ENCODE measurements at places on chromosomes 16 and 17.

DNA sequence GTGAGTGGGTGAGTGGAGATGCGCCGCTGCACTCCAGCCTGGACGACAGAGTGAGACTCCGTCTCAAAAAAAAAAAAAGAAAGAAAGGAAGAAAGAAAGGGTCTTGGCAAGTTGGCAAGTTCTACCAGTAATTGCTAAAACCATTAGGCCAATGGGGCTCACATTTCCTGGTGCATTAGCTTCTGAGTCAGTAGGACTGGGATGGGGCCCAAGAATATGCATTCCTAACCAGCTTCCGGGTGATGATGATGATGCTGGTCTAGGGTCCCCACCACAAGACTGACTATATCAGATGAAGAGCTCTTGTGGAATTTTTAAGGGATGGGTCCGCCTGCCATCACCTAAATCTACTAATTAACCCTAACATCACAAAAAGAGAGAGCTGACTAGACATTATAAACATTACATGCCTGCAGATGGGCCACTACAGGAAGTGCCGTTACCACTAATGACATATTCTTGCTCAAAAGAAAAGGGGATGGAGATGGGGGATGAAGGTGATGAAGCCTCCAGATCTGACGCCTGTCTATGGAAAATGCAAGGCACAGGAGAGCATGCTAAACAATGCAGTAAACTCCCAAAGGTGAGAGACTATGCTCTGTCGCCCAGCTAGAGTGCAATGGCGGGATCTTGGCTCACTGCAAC lies 13.1 kb downstream of the MYH11 start:
- no peak for DNase-seq

DNA sequence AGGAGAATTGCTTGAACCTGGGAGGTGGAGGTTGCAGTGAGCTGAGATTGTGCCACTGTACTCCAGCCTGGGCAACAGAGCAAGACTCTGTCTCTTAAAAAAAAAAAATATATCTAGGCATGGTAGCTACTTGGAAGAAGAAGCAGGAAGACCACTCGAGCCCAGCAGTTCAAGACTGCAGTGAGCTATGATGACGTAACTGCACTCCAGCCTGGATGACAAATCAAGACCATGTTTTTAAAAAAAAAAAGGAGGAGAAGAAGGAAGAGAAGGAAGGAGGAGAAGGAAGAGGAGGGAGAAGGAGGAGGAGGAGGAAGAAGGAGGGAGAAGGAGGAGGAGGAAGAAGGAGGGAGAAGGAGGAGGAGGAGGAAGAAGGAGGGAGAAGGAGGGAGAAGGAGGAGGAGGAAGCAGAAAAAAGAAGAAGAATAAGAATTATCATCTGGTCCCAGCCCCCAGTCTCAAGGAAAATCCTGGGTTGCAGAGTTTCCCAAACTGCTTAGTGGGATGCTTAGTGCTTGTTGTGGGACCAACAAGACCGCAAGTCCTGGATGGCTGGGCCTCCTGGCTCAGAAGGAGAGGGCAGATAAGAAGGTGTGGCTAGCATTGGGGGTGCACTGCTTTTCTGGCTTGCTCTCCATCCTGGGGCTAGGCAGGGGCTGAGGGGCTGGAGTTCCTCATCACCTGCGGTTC lies 3.7 kb upstream of the DRC7 start:
- DNase-seq, result no peak

GRCh38 chr17:19730843-19731242 lies 14.5 kb upstream of the SLC47A2 start:
- DNase-seq, result no peak

DNA sequence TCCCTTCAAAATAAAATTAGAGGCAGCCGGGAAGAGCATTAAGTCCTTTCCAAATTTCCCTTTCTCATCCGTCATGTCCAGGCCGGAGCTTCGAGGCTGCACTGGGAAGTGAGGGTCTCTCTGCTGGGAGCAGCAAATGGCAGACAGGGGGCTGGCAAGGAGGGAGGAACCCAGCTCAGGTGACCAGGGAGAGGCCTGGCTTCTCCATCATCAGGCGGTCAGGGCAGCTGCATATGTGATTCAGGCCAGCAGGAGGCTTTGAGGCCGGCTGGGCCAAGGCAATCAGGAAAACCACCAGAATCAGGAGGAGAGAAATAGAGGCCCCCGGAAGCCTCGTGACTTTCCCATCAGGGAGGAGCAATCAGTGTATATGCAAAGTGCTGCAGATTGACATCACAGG lies 85.0 kb upstream of the RPL38 start:
- no peak for DNase-seq

- DNase-seq, result peak; percentile 89
These were observed 34.7 kb upstream of the VPS4A start for GRCh38 chr16:69276148-69277115.

DNA sequence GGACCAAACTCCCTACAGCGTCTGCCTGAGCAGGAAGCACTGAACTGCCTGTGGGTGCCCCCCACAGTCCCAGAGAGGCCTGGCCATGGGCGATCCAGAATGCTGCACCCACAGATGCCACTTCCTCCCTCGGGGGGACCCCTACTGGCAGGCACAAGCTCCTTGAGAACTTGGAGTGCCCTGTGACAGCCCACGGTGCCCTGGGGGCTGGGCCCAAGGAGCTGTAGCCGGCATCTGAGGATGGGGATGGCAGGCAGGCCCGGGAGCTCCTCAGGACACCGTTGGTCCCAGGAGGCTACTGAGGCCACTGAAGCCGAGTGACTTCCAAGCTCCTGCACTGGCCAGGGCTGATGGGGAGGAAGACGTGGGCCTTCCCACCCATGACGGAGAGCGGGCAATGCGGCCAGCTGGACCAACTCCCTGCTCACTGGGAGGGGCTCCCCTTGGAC lies 15.1 kb upstream of the RASD1 start:
- DNase-seq, result no peak

GRCh38 chr17:4953451-4953961 lies 2.6 kb downstream of the ENO3 start:
- peak; percentile 60 for DNase-seq

DNA sequence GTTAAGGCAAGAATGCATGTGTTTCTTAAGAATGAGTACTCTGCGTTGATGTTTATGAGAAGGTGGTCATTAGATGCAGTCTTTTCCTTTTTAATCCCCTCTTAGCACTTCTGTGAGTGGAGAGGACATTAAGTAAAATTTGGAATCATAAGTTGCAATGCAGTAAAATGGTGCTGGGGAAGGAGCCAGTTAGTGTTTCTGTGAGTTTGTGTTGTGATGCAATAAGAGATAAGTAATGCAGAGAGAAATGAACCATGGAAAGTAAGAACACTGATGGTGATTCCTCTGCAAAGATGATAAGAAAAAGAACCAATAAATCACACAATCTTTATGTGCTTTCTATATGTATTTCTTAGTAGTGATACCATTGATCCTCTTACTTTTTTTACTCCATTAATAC lies 20.0 kb downstream of the ABHD15 start:
- no peak for DNase-seq

DNA sequence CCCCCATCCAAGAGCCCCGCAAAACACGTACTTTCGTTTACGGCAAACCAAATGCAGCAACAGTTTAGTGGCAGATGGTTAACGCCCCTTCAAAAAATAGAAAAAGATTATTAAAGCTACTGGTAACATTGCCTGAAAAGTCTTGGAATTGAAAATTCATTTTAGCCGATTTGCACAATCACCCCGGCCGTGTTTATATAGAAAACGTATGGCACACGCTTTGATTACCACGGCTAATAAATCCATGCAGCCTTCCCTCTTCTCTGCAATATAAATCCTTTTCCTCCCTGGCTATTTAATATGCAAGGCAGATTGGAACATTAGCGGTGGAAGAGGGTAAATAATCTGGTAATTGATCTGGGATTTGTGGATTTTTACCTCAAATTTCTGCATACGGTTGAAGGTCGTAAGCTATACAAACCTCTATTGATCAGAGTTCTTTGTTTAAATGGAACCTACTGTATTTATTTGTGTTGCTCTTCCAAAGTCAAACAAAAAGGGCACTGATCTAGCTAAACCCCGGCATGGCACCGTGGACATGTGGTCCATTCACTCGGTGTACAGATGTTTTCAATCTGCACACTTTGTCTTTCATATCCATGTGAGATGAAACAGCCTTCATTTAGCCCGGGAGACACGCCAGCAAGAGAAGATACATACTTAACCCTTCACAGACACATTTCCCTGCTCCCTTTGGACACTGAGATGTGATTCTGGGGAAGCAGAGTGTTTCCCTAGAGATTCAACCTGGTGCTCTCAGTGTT lies 238.1 kb upstream of the MAF start:
- no peak for DNase-seq

DNA sequence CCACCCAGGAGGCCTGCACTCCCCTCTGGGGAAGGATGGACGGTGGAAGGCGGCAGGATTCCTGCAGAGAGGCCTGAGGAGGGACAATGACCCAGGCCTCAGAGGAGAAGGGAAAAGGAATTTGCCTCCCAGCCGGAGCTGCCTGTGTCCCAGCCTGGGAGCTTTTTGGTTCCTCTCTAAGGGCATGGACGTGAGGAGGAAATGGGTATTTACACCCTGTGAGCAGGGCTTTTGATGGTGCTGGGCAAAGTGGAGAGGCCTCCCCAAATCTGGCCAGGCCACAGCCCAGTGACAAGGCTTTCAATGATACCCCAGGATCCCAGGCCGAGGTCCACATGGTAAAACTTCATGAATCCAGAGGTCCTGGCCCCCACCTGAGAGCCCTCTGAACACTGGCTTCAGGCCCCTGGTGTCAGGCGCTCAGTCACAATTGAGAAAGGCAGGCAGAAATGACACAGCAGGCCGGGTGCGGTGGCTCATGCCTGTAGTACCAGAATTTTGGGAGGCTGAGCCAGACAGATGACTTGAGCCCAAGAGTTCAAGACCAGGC lies 56.0 kb upstream of the DOC2B start:
- no peak for DNase-seq

GRCh38 chr16:85610059-85610445 lies 3.1 kb upstream of the GSE1 start:
- DNase-seq, result no peak

- no peak for DNase-seq
These were observed 1.4 kb upstream of the NDRG4 start for GRCh38 chr16:58498341-58499091.

DNA sequence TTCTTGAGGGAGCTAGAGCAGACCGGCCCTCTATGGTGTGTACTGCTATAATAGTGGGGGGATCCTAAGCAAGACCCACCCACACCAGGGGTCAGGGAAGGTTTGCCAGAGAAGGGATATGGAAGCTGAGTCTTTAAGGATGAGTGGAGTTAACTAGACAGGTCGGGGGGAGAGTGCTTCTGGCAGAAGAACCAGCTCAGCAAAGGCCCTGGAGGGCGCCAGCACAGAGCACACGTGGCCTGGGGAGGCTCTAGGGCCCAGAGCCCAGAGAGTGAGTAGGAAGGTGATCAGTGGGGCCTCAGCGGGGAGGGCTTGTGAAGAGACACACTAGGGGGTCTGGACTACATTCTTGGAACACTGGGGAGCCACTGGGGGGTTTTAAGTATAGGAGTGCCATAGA lies 21.1 kb downstream of the NGFR start:
- no peak for DNase-seq

GRCh38 chr17:32659419-32659842 lies 172.6 kb downstream of the CDK5R1 start:
- DNase-seq, result peak; percentile 77

DNA sequence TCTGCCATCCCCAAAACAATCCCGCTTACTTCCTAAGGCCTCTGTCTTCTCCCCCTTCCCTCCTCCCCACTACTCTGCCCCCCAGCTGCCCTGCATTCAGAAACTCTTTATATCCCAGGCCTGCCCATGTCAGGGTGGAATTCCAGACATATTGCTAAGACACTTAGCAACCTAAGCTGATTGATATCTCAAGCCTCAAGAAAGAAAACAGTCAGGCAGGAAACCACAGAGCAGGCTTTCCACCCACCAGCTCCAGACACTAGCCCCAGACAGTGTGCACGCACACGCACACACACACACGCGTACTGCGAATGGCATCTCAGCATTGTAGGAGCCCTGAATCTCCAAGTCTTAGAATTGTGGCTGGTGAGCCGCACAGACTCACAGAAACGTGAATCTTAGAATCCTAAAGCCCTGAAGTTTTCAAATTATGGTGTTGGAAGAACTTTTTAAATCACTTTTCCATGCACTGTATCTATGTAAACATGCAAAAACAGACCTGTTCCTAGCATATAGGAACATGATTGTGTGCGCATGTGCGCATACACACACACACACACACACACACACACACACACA lies 8.8 kb upstream of the LPCAT2 start:
- peak; percentile 99 for DNase-seq

DNA sequence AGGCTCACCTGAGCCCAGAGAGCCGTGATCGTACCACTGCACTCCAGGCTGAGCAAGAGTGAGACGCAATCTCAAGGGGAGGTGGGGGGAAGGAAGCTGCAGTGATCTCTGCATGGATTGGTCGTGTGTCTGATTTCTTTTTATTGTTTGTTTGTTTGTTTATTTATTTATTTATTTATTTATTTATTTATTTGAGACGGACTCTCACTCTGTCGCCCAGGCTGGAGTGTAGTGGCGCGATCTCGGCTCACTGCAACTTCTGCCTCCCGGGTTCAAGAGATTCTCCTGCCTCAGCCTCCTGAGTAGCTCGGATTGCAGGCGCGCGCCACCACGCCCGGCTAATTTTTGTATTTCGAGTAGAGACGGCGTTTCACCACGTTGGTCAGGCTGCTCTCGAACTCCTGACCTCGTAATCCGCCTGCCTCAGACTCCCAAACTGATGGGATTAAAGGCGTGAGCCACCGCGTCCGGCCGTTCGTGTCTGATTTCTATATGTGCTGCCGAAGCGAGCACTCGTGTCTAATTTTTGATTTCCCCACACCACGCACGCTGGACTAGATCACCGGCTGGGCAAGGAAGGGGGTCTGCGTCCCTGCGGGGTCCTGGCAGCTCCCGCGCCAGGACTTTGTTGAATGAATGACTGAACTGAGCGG lies 448 bp upstream of the TNFRSF12A start:
- no peak for DNase-seq

DNA sequence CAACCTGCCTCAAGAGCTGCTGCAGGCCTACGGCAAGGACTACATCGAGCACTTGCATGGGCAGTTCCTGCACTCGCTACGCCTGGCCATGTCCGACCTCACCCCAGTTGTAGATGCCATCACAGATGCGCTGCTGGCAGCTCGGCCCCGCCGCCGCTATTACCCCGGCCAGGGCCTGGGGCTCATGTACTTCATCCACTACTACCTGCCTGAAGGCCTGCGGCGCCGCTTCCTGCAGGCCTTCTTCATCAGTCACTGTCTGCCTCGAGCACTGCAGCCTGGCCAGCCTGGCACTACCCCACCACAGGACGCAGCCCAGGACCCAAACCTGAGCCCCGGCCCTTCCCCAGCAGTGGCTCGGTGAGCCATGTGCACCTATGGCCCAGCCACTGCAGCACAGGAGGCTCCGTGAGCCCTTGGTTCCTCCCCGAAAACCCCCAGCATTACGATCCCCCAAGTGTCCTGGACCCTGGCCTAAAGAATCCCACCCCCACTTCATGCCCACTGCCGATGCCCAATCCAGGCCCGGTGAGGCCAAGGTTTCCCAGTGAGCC lies 5.8 kb downstream of the HSD11B2 start:
- no peak for DNase-seq
